ENCODE measurements at places on chromosomes 16 and 17.

DNA sequence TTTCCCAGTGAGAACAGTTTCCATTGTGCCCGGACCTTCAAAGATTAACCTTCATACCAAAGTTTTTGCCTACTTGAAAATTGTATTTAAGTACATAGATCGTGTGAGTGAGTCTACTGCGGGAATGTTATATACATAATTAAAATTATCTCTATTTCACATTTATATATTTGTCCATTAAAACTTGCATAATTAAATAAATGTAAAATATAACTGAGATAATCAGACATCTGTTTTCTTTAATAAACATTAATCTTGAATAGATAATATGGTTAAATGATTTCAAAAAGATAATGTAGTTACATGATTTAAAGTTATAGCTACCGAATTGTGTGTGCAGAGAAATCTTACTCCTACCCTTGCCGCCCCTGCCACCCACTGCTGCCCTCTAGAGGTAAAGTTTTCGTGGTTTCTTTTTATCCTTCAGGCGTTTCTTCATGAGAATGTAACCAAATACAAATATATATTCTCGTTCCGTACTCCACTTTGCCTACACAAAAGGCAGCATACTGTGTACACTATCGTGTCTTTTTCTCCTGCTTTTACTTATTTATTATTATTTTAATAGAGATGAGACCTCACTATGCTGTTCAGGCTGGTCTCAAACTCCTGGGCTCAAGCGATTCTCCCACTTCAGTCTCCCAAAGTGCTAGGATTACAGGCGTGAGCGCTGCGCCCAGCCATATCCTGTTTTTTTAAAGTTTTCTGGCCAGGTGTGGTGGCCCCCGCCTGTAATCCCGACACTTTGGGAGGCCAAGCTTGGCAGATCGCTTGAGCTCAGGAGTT lies 35.6 kb downstream of the RPA1 start:
- DNase-seq, result no peak

- no peak for DNase-seq
Measured at GRCh38 chr17:15947271-15947670, 2.3 kb downstream of the ADORA2B start.

DNA sequence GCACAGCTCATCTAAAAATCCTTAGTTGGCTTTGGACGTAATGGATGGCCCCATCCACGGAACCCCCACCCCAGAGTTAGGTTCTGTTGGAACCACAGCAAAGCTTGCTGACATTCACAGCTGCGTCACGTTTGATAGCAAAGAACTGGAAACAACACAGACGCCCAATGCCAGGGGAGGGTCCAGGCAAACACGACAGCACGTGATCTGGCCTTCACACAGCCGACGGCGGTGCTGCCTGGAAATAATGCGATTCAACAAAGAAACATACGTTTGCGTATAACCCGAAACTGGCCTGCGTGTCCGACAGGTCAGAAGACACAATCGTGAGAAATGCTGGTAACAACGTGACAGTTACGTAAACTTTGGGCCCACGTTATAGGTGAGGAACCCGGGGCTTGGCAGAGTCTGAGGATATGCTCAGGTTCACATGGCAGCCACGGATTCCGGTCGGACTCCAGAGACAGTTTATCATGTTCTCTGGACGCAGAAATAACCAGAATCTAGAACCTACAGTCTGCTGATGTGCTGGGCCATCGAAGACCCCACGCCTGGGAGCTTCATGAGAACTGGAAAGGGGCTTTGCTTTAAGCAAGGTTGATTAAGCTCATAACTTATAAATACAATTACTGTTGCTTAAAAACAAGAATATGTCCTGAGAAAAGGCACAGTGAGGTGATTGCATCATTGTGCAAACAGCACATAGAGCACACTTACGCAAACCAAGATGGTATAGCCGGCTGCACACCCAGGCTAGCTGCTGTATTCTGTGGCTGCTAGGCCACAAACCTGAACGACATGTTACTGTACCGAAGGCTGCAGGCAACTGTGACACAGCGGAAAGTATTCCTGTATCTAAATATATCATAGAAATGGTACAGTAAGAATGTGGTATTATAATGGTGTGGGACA lies 70.4 kb downstream of the RPH3AL start:
- DNase-seq, result no peak

DNA sequence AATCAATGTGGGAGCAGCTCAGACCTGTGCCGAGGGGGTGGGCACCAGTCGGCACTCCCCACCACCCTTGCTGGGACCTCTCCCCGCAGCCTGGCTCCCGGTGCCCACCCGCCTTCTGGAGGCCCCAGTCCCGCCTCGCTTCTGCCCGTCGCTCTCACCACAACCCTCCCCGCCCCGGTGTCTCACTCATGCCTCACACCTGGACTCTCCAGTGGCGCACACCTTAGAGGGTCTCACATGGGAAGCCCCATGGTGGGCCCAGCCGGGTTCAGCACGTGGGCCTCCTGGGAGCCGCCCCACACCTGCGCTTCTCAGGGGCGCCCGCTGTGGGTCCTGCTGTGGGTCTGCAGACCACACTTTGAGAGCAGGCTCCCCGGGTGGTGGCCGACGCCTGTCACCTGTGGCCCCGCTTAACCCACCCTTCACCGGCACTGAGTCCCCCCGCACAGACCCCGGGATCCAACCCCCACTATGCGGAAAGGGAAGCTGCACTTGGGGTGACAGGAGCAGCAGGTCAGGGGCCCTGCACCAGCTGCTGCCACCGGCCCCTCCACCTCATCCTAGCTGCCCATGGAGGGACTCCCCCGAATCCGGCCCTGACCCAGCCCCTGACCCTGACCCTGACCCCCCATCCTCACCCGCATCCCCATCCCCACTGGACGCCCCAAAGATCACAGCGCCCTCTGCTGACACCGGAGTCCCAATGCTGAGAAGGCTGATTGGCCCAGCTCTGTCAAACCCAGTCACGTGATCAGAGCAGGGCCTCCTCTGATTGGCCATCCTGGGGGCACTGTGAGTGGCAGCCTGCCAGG lies 27.4 kb upstream of the SLC38A10 start:
- DNase-seq, result no peak

Data from neuronal stem cell (in vitro differentiated cells).